ENCODE measurements at places on chromosomes 5 and 9.

DNA sequence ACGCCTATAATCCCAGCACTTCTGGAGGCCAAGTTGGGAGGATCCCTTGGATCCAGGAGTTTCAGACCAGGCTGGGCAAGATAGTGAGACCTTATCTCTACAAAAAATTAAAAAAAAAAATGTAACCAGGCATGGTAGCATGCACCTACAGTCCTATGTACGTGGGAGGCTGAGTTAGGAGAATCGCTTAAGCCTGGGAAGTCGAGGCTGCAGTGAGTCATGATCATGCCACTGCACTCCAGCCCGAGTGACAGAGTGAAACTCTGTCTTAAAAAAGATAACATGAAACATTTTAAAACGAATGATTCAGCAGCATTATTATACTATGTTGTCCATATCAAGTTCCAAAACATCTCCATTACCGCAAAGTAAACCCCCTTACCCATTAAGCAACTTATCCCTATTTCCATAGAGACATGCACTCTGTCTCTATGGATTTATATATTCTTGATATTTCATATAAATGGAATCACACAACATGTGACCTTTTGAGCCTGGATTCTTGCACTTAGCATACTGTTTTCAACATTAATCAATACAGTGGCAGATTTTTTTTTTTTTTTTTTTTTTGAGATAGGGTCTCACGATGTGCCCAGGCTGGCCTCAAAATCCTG lies 56.9 kb upstream of the MTMR12 start:
- DNase-seq, result no peak

GRCh38 chr9:758146-758545 lies 83.4 kb upstream of the DMRT1 start:
- DNase-seq, result no peak

- peak; percentile 9 for DNase-seq
Observed at GRCh38 chr9:127525401-127526188, 74.3 kb downstream of the LRSAM1 start.

- DNase-seq, result no peak
Observed at GRCh38 chr5:173235499-173236394, 741 bp upstream of the NKX2-5 start.

DNA sequence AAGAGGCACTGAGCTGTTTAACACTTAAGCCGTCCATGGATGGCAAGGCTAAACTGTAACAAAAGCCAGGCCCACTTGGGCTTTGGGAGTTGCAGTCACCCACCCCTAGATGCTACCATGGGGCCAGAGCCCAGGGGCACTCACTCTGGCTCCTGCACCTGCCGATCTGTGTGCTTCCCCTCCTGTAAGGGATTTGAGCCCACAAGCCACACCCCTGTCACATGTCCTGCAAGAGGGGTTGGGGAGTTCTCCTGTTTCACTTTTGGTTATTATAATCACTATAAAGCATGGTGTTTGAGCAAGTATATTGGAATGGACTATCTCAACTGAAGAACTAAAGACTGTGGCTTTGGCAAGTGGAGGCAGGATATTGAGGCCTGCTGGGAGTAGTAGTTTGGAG lies 14.0 kb upstream of the GPR151 start:
- DNase-seq, result no peak

DNA sequence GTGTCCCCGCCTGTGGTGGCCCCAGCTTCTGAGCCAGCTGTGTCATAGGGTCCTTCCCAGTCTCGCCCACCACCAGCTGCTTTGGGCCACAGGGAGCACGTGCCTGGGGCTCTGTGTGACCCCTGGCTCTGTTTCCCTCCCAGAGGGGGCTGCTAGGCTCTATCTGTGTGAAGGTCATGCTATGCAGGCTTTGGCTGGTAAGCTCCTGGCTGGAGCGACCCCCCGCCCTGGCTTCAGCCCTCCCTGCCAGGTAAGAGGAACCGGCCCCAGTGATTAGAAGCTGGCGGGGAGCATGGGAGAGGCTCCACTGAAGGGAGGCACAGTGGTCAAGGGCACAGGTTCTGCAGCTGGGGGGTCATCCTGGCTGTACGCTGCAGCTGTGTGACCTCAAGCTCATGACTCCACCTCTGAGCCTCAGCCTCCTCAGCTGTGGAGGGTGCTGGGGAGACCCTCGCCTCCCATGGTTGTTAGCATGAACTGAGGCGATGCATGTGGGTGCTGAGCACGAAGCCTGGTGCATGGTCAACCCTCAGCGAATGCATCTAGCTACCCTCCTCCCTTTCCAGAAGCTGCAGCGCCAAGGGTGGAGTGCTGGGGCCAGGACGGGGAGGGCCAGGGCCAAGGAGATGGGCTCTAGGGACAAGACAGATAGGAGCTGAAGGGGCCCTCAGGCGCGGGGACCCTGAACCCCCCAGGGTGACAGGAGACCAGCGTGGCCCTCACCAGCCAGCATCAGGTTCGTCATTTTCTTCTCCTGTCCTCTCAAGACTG lies 163.8 kb upstream of the MVB12B start:
- no peak for DNase-seq

GRCh38 chr5:73444499-73445438 lies 3.8 kb downstream of the FOXD1 start:
- DNase-seq, result no peak

- DNase-seq, result no peak
Observed at GRCh38 chr9:89680547-89681467, 76.0 kb downstream of the GADD45G start.

DNA sequence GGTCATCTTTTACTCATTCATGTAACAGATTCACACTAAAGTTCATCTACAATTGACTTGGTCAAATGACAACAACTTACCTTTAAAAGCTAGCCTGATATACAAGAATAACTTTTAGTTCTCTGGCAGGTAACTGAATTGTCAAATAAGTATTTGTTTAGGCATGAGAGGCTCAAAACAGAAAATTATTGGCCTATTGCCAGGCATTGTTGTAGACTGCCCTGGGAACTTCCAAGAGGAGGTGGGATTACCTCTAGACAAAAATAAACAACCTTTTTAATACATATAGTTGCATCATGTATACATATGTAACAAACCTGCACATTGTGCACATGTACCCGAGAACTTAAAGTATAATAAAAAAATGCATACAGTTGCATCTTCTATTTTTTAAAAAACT lies 18.2 kb upstream of the SLCO4C1 start:
- DNase-seq, result no peak

- DNase-seq, result no peak
Observed at GRCh38 chr9:111102793-111103464, 64.7 kb upstream of the LPAR1 start.

GRCh38 chr5:139705655-139706587 lies 57.8 kb downstream of the CXXC5 start:
- DNase-seq, result no peak

GRCh38 chr5:125766706-125767105 lies 656.5 kb upstream of the GRAMD2B start:
- DNase-seq, result no peak

GRCh38 chr9:93951655-93952118 lies 3.5 kb downstream of the BARX1 start:
- no peak for DNase-seq

DNA sequence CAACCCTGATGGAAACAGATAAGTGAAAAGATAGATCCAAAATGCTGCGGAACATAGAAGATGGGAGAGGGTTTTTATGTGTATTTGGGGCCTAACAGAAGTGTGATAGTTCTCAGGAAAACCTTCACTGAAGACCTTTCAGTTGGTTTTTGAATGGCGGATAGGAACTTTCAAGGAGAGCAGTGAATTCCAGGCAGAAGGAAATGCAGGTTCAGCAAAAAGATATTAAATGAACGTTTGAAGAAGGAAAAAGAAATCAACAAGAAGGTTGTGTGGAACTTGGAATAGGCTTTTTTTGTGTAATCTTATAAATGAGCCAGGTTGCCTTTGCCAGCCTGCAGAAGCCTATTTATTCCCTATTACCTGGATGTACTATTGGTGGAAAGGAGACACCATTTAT lies 2.1 kb downstream of the PPIP5K2 start:
- DNase-seq, result no peak

DNA sequence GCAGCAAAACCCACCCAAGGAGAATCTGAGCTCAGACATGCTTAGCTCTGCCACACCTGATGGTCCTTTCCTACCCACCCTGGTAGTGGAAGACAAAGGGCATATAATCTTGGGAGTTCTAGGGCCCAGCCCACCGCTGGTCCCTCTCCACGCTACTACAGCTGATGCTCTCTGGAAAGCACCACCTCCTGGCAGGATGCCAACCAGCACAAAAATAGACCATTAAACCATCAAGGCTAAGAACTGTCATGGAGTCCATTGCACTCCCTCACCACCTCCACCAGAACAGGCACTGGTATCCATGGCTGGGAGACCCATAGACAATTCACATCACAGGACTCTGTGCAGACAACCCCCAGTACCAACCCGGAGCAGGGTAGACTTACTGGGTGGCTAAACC lies 111.0 kb upstream of the IL7R start:
- DNase-seq, result no peak

- DNase-seq, result peak; percentile 62
Observed at GRCh38 chr9:79883073-79883645, 311.4 kb downstream of the TLE4 start.

GRCh38 chr9:38075272-38075671 lies 6.2 kb upstream of the SHB start:
- no peak for DNase-seq

- no peak for DNase-seq
Observed at GRCh38 chr5:9903801-9904200, 273.6 kb upstream of the TAS2R1 start.

DNA sequence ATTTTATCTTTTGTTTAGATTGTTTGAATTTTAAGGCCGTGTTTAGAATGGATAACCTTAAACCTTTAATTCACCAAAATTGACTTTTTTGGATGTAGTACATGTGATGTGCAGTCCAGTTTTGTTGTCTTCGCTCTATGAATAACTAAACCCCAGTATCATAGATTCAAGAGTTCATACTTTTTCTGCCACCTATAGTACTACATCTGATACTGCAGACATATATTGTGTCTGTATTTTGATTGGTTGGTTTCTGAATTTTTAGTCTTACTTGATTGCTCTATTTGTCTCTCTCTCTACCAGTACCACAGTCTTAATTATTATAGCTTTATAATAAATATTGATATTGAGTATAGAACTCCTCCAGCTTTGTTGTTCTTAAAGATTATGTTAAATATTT lies 58.1 kb downstream of the PPIP5K2 start:
- DNase-seq, result no peak

GRCh38 chr9:81256368-81256767 lies 433.0 kb downstream of the TLE1 start:
- DNase-seq, result no peak

DNA sequence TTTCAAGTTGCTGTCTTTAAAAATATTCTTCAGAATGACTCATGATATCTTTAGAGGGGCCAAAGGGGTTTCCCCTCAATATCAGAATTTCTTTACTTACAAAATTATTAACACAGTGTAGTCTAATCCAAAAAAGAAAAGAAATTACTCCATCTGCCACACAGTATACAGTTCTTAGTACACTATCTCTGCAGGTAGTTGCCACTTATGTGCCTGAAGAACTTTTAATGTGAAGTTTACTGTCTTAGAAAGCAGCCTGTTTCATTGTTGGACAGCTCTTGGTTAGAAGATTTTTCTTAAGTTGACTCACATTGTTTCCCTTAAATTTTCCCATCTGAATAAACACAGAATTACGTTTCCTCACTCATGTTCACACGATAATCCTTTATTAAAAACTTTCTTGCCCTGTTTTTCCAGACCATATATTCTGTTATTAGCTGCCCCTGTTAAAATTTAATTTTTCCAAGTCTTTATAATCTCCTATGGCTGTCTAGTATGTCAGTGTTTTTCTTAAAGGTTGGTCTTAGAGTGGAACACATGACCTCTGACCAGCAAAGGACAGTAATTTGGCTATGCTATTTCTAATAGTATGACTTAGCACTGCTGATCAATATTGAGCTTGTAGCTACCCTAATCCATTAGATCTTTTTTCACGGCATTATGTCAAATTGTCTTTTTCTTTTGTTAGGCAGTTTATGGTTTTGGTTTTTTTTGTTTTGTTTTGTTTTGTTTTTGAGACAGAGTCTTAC lies 21.8 kb upstream of the FKTN start:
- no peak for DNase-seq

DNA sequence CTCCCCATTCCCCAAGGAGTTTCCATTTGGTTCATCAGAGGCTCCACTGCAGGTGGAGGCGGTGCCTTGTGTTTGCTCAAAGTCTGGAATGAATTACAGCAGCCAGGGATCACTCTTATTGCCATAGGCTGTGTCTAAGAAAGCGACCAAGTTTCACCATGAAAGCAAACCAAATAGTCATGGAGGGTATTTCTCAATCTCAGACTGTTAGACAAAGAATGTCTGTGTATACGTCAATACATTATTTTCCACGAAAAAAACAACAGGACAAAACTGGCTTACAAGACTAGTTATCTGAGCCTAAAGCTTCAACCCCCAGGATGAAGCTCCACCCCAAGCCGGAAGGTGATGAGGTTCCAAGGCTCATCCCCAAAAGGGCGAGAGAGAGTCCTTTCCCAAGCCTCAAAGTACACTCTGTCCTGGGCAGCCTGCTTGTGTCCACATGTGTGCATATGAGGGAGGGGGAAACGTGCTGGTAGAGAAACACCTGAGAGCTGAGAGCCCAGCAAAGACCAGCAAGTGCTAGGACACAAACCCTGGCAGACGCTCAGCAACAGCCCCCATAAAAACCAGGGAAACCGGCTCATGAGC lies 4.3 kb downstream of the B4GALT1 start:
- no peak for DNase-seq

DNA sequence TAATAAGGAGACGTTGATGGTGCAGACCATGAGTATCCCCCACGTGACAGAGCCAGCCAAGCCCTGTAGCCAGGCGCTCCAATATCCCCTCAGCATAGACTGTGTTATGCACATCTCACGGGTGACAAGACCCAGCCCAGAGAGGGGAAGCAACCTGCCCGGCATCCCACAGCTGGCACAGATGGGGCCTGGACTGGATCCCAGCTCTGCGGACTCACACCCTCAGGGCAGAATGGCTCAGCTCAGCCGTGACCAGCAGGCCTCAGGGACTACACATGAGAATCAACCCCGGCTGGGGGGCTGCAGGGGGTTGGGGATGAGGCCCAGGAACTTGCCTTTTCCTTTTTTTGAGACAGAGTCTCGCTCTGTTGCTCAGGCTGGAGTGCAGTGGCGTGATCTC lies 11.7 kb downstream of the FIBCD1 start:
- DNase-seq, result no peak

DNA sequence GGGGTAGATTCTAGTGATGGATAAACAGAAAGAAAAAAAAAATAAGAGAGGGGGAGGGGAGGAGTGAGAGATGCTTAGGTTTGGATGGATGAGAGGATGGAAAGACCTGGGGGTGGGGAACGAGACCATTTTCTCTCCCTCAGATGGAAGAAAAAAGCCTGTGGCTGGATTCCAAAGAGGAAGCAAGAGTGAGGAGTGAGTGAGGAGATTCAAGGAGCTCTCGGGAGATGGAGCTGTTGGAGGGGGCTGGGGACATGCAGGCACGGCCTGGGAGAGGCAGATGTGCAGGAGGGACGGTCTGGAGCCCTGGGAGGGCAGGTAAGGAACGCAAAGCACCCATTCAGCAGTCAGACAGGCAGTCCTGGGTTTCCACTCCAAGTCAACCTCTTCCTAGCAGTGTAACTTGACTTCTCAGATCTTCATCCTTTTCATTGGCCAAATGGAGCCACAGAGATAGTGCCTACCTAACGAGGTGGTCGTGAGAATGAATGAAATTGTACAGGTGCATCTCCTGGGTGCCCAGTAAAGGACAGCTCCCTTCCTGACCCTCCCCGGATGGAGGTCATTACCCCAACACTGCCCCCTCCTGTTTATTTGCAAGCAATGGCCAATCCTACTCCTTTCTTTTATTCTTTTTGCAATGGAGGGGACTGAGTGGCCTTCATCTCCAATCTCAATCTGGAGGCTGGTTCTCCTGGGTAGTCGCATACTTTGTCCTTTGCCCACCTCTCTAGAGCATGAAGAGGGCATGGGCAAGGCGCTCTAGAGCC lies 52.2 kb downstream of the PCDH1 start:
- no peak for DNase-seq
